ENCODE measurements at places on chromosomes 12 and 14.
A peak's percentile ranks its signal among the peaks of the same experiment; 100 is the strongest.

- no peak for DNase-seq
These were observed 37.7 kb downstream of the RAB35 start for GRCh38 chr12:120078868-120079267.

DNA sequence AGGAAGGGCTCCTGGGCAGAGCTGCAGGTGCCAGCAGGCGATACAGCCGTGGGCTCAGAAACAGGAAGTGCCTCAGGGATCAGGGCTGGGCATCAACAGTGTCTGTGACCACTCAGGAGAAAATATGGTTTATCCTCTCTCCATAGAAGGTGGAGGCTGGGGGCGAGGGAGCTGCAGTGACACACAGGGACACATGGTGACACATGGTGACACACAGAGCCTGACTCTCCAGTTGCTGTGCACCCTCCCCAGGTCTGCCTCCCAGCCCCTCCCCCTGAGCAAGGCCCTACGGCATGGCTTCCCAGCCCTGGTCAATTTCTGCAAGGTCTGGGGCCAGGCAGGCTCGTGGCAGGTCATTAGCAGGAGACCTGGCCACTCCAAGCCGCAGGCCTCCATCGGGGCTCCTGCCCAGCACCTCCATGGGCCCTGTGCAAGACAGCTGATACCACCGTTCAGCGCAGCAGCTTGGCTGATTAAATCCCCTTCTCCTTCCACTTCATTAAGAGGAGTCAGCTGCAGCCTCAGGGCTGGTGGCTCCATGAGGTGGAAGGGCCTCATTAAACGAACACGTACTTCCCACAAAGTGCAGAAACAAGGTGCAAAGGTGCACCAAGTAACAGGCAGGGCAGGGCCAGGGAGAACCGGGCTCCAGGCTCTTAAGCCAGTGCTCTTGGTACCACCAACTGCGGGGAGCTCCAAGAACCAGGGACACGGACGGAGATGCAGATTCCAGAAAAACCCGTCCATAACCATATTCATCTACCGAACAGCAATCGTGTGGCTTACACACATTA, 60.7 kb downstream of the CCNK start:
- peak; percentile 29 for DNase-seq

DNA sequence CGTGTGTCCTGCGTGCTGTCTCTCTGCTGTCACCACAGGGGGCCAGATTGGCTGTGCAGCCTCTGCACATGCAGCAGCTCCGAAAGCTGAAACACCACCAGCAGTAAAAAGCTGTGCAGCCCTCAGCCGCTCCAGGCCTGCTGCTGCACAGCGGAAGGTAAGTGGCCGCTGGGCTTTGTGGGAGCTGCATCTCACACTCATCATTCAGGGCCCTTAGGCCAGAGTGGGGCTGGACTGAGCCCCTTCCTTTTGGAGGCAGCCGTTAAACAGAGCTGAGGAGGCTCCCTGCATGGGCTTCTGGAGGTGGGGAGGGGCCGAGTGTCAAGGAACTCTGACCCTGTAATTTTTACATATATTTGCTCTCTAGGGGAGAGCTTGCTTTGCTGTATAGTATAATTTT, 17.1 kb downstream of the DDX51 start:
- no peak for DNase-seq

- DNase-seq: no peak
These were observed 1045.6 kb downstream of the BCL11B start for GRCh38 chr14:98226411-98226810.

DNA sequence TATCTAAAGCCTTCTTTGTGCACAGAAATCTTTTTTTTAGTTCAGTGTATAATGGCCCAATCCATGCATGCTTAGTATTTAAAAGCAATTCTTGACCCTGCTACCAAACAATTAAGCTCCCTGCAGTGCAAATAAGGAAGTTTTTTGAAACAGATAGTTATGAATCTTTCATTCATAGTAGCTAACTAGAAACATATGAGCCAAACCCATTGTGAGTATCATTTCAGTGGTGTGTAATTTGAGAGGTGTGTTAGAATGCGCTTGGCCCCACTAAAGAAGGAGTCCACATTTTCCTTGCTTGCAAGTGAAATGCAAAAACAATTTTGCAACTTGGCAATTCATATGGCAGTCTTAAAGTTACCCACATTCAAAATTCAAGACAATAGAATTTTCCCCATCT, 14.4 kb downstream of the EPS8 start:
- DNase-seq: no peak

DNA sequence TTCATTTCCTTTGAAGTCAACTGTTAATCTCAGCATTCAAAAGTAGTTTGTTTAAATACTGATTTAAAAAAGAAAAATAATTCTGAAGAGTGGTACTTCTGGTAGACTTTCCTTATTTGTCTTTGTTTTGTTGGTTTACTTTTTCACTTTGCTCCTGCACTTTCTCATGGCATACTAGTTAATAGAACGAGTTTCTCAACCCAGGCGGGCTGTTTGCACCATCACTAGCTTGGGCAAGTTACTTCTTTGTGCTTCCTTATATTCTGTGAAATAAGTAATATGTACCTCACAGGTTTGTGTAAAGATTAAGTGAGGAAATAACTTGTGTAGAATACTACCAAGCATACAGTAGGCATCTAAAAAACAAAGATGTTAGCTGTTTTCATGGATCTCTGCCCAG, 45.5 kb downstream of the SLC38A6 start:
- DNase-seq: no peak

DNA sequence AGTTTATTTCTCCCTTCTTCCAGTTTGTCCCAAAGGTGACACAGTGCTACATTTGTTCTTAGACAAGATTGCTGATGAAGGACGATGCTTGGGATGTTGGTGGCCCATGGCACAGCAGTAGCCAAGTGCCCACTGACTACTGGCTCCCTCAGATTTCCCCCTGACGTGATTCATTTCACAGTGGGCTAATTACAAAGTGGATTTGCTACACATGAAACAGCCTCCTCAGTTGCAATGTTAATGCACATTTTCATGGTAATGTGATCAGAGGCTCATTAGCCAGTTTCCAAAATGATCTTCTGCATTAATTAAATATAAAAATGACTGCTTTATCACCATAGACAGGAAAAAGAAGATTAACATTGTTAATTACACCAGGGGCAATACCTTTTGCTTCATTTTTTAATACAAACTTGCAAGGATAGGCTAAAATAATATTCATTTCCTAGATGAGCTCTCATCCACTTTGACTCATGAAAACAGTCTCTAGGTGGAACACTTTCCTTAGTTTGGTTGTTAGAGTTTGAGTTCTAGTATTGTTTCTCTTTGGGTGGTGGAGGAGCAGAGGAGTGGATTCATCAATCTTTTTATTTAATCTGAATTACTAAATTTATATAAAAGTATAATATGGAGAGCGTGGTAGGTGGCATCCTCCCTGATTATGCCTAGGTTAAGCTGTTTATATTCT, 250.9 kb downstream of the PDZRN4 start:
- no peak for DNase-seq

GRCh38 chr14:71720978-71721624, 211.1 kb upstream of the RGS6 start:
- peak; percentile 53 for DNase-seq

DNA sequence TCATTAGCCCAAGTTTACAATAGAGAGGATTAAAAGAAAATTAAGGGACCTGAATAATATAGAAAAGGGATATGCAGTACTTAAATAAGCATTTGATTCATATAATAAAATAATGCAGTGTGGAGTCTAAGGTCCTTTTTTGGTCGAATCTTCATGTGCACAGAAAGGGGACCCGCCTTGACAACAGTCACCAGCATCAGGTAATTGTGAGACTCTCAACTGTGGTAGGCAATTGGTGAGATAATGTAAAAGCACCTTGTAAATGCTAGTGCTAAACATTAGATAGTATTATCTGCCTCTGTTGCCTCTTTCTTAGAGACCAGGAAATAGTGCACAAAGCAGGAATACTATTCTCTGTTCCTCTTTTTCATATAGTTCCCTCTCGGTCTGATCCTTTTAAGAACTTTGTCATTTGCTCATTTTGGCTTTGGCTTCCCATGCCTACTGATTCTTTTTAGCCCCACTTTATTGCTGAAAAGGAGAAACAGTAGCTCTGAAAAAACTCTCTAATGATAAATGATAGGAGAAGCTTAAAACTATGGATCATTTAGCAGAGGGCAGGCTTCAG, 17.5 kb downstream of the CHPT1 start:
- no peak for DNase-seq

DNA sequence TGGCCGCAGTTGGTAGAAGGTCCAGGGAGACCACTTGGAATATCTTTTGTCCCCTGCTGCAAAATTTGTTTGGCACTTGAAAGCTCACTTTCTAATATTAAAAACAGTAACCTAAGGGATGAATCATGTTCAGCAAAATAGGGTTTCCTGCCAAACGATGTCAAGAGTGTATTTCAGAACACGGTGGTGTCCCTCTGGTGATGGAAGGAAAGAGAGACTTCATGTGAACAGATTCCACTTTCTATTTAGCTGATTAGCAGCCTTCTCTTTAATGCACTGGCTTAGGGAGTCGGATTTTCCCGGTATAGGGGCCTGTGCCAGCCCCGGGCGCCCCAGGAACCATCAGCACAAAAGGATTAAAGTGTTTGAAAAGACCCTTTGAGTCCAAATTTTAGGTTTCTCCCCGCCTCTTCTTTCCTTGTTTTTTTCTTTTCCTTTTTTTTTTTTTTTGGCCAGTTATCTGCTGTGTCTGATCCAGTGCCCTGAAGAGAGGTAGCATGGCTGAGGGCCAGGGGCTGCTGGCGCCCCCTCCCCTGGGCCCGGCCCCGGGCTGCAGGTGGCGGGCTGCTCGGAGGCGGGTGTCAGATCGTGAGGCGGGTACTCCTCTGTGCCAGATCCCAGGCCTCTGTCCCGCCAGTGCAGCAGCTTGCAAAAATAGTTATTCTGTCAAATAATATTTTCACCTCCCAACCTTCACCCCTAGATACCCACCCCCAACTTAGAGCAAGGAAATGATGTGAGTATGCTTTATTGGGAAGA, 88.3 kb downstream of the TESC start:
- no peak for DNase-seq

GRCh38 chr12:3601461-3602150, 110.6 kb downstream of the PRMT8 start:
- no peak for DNase-seq

DNA sequence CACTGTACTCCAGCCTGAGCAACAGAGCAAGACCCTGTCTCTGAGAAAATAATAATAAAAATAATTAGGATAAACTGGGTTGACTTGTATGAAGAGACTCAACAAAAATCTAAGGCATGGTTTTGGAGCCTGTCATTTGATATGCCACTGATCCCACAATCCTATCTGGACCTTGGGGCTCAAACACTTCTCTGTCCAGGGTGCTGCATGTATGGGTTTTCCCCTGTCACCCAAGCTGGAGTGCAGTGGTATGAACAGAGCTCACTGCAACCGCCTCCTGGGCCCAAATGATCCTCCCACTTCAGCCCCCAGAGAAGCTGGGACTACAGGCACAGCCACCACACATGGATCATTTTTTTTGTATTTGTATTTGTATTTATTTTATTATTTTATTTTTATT, 5.3 kb upstream of the VSIG10 start:
- DNase-seq: no peak

- no peak for DNase-seq
These were observed 17.4 kb downstream of the SGPP1 start for GRCh38 chr14:63710497-63710896.

DNA sequence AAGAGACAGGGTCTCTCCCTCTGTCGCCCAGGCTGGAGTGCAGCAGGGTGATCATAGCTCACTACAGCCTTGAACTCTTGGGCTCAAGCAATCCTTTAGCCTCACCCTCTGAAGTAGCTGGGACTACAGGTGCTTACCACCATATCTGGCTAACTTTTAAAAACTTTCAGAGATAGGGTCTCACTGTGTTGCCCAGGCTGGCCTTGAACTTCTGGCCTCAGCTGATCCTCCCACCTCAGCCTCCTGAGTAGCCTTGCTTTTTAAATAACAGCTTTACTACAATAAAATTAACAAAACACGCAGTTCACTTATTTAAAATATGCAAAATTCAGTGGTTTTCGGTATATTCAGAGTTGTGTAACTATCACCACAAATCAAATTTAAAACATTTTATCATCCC, 79.0 kb downstream of the RCOR1 start:
- DNase-seq: no peak

DNA sequence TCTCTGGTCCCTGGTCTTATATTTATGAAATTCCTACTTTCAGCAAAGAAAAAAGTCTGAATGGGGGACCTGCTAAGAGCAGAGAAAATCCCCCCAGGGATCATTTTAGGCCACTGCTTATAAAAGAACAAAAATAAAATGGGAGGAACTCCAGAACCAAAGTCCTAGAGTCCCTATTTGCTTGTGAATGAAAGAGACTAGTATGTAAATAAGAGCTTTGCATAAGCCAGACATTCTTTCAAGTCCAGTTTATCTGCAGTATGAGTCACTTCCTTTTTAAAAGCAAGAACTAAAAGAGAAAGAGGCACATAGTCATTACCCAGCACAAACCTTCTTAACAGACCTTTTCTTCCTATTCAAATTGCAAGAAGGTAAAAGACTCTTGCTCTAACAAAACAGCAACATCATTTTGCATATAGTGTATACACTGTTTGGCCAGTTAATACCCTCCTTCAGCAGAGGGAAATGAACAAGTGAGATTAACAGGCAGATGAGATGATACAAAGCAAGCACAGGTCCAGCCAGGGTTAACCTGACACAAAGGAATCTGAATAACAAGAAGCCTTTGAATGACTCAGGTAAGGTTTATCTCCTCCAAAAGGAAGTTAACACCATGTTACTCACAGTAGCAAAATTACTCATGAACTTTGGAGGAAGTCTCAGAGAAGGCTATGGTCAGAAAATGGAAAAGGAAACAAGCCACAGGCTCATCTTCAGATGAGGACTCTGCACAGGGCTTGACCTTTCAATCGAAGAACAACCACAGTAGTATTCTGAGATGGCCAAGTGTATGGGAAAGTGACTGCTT, 87.3 kb downstream of the PHLDA1 start:
- peak; percentile 62 for DNase-seq

DNA sequence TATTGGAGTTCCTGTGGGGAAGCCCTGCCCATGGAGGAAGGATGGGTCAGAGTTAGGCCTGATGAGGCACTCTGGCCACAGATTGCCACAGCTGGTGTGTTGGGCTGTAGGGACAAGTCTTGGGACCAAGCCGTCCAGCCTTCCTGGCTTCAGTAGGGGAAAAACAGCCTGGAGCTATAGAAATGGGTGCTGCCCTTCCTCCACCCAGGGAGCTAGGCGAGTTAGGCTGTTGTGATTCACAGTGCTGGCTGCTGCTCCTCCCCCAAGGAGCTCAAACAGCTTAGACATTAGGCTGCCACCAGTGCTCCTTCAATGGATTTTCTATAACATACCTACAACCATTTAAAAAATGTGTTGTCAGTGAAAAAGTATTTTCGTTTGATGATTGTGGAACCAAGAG, 274.3 kb downstream of the RPL10L start:
- DNase-seq: no peak

DNA sequence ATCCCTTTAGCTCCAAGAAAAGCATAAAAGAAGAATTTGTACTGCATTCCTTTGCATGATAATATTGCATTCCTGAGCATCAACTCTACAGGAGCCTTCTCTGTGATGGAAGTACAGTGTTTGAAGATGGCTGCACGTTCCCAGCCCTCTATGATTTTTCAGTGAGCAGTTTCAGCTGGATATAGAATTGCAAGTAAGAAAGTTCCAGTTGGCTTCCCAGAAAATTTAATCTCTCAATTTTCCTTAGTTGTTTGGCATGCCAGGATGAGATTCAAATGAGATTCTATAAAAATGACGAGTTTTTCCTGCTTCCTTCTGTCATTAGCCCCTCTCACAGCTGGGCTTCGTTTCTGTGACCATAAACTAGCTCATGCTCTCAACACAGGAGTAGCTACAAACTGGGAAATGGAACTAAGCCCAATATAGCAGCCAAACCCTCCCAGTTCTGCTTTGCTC, 109.9 kb downstream of the TTC8 start:
- no peak for DNase-seq

GRCh38 chr12:106136263-106136662, 2.5 kb downstream of the NUAK1 start:
- peak; percentile 92 for DNase-seq

- no peak for DNase-seq
These were observed 31.8 kb downstream of the PPFIA2 start for GRCh38 chr12:81727391-81727790.

All from NCI-H510A treated with DMSO at 0.1 percent for 48 hours (cell line).